ENCODE measurements at places on chromosomes 3 and 15. TPM values are rescaled to one million over a fixed set of nuclear protein-coding genes. Genes with fewer than 3 reads are reported as not detected.

RTP1 gene
- total RNA-seq: not detected

FBXO22 gene
- total RNA-seq: 22.0 TPM

KNG1 gene
- not detected for total RNA-seq

FSD2 gene
- not detected for total RNA-seq

ZNF662 gene
- total RNA-seq: 2.2 TPM

Measured in subcutaneous preadipocyte (primary cell).